ENCODE measurements at places on chromosomes 2 and 18.

GRCh38 chr2:241724975-241725870 is 9.2 kb upstream of the D2HGDH start:
- DNase-seq = no peak

- no peak for DNase-seq
Observed at GRCh38 chr2:30147196-30147714, 448 bp downstream of the YPEL5 start.

DNA sequence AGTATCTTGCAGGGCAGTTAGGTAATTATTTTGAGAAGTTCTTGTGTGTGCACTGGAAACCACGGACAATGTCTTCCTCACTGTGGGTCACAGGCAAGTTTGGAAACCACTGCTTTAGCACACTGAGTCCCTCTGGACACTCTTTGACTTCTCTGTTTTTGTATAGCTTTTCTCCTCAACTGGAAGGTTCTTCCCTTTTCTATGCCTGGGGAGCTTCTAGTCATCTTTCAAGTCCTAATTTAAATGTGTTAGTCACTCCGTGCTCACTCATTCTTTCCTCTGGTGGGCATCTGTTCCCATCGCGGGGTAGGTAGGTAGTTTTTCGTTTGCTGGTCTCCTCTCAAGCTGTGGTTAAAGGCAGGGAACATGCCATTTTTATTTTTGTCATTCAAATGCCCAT is 32.1 kb downstream of the E2F6 start:
- no peak for DNase-seq

GRCh38 chr2:17962876-17963275 is 84.4 kb downstream of the KCNS3 start:
- no peak for DNase-seq

- no peak for DNase-seq
Observed at GRCh38 chr2:136250131-136250530, 132.2 kb upstream of the CXCR4 start.

GRCh38 chr2:110983133-110983532 is 137.6 kb upstream of the BCL2L11 start:
- DNase-seq = no peak

GRCh38 chr2:66105066-66105753 is 329.7 kb upstream of the MEIS1 start:
- DNase-seq = no peak
